ENCODE measurements at places on chromosomes 6 and 20.

- no peak for DNase-seq
These were observed 95.4 kb upstream of the MRPS10 start for GRCh38 chr6:42313038-42313437.

GRCh38 chr6:16533210-16533609 lies 228.1 kb downstream of the ATXN1 start:
- no peak for DNase-seq

- DNase-seq: no peak
These were observed 22.1 kb upstream of the ZNF76 start for GRCh38 chr6:35237476-35237875.

- no peak for DNase-seq
These were observed 40.0 kb downstream of the GMDS start for GRCh38 chr6:2205396-2205795.

DNA sequence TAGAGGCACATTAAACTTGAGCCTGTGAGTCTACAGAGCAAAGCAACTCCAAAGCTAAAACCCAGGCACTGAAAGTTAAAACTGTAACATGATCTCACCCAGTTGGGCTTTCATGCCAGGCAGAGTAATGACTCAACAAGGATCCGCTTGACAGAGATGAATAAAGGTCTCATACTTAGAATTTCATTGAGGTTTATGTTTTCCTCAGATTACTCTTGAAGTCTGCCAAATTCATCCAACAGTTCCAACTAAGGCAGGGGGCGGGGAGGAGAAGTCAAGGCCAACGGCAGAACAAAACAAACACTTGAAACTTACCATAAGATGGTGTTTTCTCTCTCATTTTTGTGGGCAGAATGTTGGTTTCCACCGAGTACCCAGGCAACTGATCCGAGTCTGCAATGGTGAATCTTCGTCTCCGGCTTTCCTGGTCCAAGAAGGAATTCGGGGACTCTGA lies 54.0 kb upstream of the IPCEF1 start:
- peak; percentile 95 for DNase-seq

- DNase-seq: no peak
These were observed 6.9 kb downstream of the NELFCD start for GRCh38 chr20:58987790-58988564.

- DNase-seq: peak; percentile 71
These were observed 2.6 kb upstream of the MUC22 start for GRCh38 chr6:31007694-31008093.

- no peak for DNase-seq
These were observed 246.3 kb upstream of the RREB1 start for GRCh38 chr6:6861351-6861894.

GRCh38 chr6:169792306-169793015 lies 41.0 kb downstream of the ERMARD start:
- DNase-seq: no peak

Measured in retinal pigment epithelial cell (primary cell).